ENCODE measurements at places on chromosomes 4 and X.

DNA sequence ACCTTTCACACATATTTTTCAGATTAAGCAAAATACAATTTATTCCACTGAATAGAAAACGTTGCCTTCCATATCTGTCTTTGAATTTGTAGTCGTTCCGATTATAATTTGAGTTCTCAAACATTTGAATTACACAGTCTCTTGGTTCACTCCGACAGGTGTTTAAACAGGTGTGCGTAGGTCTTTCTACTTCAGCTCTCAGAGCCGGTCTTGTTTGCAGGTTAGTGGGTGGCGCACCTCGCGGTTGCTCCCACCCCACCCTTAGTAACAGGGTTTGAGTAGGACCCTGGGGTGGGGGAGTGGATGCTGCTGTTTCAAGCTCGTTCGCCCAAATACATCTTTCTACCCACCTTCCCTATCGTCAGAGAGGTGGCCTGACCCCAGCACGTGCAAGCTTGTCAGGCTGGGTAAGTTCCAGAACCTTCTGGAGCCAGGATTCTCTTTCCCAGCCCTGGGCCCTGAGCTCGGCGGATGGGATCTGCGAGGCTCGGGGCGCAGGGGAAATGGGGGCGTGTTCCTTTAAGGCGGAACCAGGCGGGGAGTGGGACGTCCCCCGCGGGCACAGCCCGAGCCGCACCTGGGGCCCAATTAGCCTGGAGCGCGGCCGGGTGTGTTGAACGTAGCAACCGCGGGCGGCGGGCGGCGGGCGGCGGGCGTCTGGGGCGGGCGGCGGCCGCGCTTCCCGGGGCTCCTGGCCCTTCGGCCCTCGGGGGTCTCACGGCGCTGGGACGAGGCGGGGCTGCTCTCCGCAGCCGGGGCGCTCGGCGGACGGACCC, at the start of gene FAM149A:
Gene FAM149A, plus strand, starts transcription at position 591 of the 776 bp plus-strand sequence.
- DNase-seq: no peak

DNA sequence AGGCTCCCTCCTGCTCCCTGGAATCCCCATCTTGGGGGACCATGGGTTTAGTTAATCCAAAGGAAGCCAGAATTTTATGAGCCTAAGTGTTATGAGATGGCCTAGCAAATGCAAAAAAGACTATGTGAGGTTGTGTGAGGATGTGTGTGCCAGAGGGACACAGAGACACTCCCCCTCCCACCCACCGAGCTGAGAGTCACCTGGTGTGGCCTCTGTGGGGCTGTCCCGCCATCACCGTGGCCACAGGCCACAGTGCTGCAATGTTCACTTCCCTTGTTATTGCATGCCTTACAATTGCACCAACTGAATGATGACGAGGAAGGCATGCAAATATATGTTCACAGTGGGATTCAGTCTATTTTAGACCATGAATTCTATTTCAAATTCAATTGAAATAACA, 601 bp upstream of the FGFBP2 start:
- DNase-seq: no peak

GRCh38 chr4:90357117-90357710, 230.0 kb downstream of the CCSER1 start:
- no peak for DNase-seq

- DNase-seq: no peak
Observed at GRCh38 chr4:131054489-131055019, 1958.6 kb downstream of the C4orf33 start.

GRCh38 chrX:29580560-29580959, 634.8 kb upstream of the MAGEB2 start:
- no peak for DNase-seq

GRCh38 chr4:99104153-99104552, 15.6 kb upstream of the ADH5 start:
- no peak for DNase-seq

DNA sequence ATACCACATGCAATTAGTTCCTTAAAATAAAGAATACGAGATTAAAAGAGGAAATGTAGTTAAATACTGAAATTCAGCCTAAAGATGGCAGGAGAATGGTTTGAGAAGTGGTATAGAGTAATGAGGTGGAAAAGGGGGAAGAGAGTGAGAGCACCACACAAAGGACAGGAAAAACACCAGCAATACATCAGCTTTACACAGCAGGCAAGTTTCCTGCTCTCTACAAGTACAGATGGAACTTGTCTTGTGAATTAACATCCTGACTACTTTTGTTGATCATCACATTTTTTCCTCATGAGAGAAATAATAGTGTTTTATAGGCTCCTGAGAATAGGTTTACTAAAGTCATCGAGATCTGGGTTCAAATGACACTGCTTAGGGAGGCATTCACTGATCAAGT, 2.9 kb upstream of the UNC5C start:
- DNase-seq: no peak

DNA sequence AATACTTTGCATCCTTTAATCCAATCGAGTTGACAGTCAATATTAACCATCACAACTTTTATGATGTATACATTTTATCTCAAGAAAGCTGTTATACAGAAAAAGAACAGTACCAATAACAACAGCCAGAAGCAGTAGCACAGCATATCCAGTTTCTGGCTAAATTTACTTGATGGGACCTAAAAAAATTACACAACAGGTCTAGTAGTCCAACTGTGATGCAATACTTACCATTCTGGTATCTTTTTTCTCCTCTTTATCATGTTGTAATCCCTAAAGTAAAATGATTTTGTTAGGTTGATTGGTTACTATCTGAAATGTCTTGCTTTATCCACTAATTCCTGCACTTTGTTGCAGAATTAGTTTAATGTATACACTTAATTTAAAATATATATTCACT, 1150.6 kb downstream of the FAT4 start:
- DNase-seq: no peak

- no peak for DNase-seq
Observed at GRCh38 chrX:38232079-38232686, 11.5 kb upstream of the SRPX start.

GRCh38 chr4:173477016-173477415, 53.0 kb downstream of the HAND2 start:
- DNase-seq: no peak

DNA sequence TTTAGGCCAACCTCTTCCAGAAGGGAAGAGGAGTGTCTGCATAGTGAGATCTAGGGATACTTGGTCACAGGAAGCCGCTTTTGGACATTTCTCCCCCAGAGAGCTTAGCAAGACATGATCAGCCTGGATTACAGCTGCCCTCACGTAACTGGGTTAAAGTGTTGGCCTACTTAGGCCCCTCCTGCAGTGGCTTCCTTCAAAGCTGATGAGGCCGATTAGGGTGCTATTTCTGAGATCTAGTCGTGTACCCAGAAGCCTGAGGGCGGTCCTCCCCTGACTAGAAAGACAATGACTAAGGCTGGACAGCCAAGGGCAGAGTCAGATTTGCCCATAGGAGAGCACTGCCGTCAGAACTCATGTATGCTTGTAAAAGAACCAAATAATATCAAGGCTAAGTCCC, 135.0 kb downstream of the AMMECR1 start:
- DNase-seq: no peak

- DNase-seq: no peak
Observed at GRCh38 chr4:150720973-150721518, 139.1 kb downstream of the MAB21L2 start.

GRCh38 chr4:168560184-168561180, 63.6 kb downstream of the PALLD start:
- DNase-seq: no peak

DNA sequence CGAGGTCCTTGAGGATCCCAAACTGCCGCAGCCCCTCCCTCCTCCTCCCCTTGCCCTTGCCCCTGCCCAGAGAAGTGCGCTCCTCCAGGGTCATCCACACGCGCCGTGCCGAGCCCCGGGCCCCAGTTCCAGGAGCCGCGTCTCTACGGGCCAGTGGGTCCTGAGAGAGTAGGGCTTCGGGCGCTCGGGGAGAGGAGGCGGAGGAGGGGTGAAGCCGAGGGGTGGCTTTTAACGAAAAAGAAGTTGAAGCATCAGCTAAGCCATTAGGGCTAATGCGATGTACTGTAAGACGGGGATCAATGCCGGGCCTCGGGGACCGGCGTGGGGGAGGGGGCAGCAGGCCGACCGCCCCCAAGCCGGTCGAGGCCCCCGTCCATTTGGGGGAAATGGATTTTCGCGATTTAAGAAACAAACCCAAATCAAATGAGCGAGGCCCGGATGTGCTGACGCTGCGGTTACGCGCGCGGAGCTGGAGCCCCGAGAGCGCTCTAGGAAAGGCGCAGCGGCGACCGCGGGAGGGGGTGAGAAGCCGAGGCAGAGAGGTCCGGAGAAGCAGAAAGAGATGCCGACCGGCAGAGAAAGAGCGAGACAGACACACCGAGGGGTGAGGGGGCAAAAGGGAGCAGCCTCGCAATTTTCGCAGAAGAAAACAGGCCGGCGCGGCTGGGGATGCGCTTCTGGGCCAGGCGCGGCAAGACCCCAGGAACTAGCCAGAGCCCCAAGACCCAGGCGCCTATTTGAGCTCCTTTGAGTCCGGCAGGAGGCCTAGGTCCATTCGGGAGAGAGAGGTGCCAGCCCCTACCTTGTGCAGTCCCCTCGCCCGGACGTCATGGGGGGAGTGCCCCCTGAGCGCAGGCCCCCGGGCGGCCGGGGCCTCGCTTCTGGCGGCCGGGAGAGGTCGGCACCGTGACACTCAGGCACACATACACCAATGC, 13.6 kb downstream of the HMX1 start:
- DNase-seq: no peak

GRCh38 chr4:177555007-177555574, 112.9 kb upstream of the AGA start:
- no peak for DNase-seq

- no peak for DNase-seq
Observed at GRCh38 chr4:105858466-105859040, 36.7 kb upstream of the NPNT start.

DNA sequence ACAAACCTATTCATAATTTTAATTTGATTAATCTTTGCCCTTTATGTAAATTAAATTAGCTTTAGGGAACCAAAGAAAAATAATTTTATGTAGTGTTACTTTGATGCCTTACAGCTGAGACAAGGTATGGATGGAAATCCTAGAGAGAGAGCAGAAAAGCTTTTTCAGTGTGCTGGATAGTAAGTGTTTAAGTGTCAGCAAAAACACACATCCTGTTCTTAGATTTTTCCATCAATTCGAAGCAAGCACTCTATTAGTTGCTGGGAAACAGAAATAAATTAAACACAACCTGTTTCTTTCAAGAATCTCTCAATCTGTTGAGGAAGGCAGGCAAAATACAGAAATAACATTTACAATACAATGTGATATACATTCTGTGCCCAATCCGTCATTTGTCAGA, 327.8 kb downstream of the GALNTL6 start:
- no peak for DNase-seq

DNA sequence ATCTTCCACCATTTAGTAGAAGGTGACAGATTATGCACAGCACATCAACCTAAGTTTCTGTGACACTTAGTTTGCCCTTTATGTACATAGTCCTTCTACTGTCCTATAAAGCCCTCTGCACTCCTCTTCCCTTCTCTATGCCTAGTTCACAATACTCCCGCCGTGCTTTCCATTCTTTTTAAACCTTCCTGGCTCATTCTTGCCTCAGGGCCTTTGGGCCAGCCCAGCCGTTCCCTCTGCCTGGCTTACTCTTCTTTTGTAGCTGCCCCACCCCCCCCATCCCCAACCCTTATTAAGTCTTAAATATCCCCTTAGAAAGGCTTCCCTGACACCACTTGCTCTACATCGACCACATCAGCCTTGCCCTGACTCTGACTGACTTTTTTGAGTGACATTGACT, 33.0 kb downstream of the SGMS2 start:
- DNase-seq: no peak

DNA sequence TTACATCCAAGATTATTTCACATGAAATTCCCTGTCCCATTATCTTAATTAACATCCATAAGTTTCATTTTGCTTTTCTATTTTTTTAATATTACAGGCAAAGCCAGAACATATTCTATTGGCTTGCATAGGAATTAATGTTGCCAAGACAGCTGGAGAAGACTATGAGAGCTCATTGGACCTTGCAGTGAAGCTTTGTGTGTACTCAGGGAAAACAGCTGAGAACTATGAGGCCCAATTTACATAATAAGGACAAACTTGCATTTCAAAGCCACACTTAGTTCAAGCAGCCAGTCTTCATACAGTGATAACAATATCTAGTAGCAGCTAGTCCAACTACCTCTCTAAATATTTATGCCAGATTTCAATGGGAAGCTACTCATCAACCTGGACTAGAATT, 134.4 kb downstream of the DDX53 start:
- no peak for DNase-seq

- DNase-seq: no peak
Observed at GRCh38 chrX:13694359-13694758, 5.4 kb downstream of the RAB9A start.

Data from stimulated activated CD4-positive, alpha-beta T cell treated with anti-CD3 and anti-CD28 coated beads, Interleukin-1b, Interleukin-23, amount 100 ng/mL, for 1 hour (primary cell).